ENCODE measurements at places on chromosomes 3 and 15.

GRCh38 chr15:36079021-36079420 is 500.4 kb upstream of the CDIN1 start:
- DNase-seq = no peak

- DNase-seq = no peak
Measured at GRCh38 chr15:77597804-77598453, 34.8 kb downstream of the LINGO1 start.

DNA sequence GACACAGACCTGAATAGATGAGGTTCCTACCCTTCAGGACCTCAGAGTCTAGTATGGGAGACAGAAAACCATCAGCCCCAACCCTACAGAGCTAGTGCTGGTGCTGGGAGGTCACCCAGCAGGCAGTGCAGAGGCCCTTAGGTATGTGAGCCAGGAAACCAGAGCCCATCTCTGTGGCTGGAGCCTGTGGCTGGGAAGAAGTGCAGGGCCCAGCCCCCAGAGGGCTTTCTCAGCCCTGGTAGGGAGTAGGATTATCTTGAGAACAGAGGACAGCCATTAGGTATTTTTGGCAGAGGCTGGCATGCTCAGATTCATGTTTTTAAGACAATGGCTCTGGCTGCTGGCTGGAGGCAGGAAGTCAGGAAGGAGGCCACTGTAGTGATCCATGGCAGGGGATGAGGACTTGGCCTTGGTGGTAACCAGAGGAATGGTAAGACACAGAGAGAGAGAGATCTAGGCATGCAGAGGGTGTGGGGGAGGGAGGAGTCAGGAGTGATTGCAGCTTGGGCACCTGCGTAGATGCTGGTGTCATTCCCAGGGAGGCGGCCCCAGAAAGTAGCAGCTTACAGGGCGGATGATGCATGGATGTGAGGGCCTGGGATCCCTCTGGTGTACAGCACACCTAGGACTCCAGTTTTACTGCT is 220.9 kb upstream of the EIF1B start:
- no peak for DNase-seq

DNA sequence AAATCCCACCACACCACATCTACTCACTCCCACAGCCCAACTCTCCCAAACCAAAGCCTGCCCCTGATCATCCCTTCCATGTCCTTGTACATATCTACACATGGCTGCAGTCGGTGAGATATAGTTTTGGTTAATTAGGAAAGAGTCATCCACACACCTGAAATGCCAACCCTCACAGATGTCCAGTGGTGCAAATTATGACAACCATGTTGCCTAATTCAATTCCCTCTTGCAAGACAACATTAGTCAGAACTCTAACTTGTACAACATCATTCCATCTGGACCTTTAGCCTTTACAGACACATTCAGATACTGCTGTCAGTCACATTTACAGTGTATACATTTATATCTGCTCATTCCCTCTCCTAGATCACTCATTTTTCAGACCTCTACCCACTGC is 41.2 kb downstream of the TUBGCP4 start:
- no peak for DNase-seq
